Caco-2 (cell line): ENCODE measurements at places on chromosomes 2 and 18. TPM values are rescaled to one million over a fixed set of nuclear protein-coding genes. Genes with fewer than 3 reads are reported as not detected.
A peak's percentile ranks its signal among the peaks of the same experiment; 100 is the strongest.

Gene AGXT
- total RNA-seq: 0.20 and 0.39 TPM in 2 replicates

GRCh38 chr2:20448246-20448976, 1.5 kb downstream of the RHOB start:
- no peak for DNase-seq
- H3K4me3 ChIP-seq: peak overlapping the region; percentile 80
- H3K4me1 ChIP-seq: peaks cover 24% of the 10 kb centered on the region
- no peaks in the 10 kb centered on the region for H3K27me3 ChIP-seq
- H3K27ac ChIP-seq: peak overlapping the region; percentile 84

DNA sequence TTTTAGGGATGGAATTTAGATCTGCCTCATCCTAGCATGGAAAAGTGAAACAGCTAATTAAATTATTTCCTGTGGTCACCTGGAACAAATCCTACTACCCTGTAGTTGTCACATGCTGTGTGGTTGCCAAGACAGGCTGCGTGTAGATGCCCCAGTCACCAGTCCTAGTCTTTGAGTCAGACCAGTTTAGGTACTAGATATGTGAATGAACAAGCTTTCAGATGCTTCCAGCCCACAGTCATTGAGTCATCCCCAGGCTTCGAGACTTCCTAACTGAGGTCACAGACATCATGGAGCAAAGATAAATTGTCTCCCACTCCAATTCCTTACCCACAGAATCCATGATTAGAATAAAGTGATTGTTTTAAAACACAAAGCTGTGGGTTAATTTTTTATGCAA, 35.8 kb upstream of the GRB14 start:
- peaks cover 6% of the 10 kb centered on the region; the same call in 1 of the 2 replicates for H3K4me1 ChIP-seq
- H3K27me3 ChIP-seq: no peaks in the 10 kb centered on the region
- DNase-seq: no peak

- no peaks in the 10 kb centered on the region for H3K36me3 ChIP-seq
- no peak overlapping the region for H3K27ac ChIP-seq
- no peaks in the 10 kb centered on the region for H3K27me3 ChIP-seq
- H3K4me1 ChIP-seq: no peaks in the 10 kb centered on the region
- no peak overlapping the region for H3K4me3 ChIP-seq
These were observed 118.8 kb downstream of the SCN9A start for GRCh38 chr2:166256896-166257295.

- no peak overlapping the region for H3K4me3 ChIP-seq
- H3K36me3 ChIP-seq: no peaks in the 10 kb centered on the region
- peaks cover 5% of the 10 kb centered on the region for H3K4me1 ChIP-seq
- DNase-seq: no peak
- H3K27ac ChIP-seq: no peak overlapping the region
- no peaks in the 10 kb centered on the region for H3K27me3 ChIP-seq
These were observed 26.0 kb downstream of the CTAGE1 start for GRCh38 chr18:22391407-22392345.

DNA sequence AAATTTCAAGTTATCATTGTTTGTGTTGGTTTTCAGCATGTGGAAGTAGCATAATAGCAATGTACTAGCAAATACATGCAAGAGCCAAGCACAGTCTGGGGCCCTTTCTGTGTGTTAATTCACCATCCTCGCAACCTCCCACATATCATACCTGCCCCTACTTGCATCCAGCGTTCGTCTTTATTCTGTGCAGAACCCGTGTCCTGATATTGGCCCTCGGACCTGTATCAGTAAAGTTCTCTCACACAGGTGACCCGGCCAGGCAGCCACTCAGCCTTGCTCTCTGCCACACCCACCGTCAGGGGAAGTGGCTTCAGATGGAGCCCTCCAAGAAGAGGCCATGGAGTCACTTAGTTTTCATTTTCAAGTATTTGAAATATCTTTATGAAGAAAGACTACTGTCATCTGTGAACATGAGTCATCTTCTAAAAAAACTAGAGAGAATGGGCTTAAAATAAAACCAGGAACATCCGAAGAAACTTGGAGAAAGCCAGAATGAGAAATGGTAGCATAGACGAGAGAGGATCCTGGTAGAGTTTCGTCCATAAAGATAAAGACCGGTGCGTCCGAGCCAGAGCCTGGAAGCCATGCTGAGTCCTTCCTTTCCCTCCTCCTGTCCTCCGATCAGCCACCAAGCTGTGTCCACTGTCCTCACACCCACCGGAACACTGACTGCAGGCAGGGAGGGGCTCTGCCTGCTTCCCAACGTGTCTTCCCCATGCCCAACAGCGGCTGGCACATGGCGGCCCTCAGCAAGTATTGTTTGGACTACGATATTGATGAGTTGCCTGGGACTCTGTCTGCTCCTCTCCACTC, 57.3 kb upstream of the RPL31 start:
- DNase-seq: no peak
- H3K27me3 ChIP-seq: no peaks in the 10 kb centered on the region
- no peak overlapping the region for H3K4me3 ChIP-seq

Gene FBLN7
- total RNA-seq: 0.39 and 0.59 TPM in 2 replicates

Gene COPS9
- 76.8 and 86.3 TPM in 2 replicates for total RNA-seq
